ENCODE measurements at places on chromosomes 11 and 22.

GRCh38 chr11:65516135-65516968 lies 8.5 kb upstream of the SCYL1 start:
- DNase-seq: no peak

DNA sequence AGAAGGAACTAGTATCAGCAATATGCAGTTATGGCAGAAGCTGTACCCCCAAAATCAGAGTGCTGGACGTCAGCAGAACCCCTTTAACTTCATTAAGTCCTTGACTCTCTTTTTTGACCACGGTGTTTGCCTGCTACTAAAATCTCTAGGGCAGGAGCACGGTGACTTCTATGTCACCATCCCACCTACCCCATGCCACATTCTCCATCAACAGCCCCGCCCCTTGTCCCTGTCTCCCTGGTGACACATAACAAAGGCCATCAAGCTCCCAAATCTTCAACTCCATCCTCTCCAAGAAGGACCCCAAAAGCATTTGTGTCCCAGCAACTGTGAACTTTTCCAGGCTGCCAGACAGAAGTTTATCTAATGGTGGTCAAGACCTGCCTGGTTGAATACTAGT lies 894 bp downstream of the ADA2 start:
- DNase-seq: no peak

- DNase-seq: no peak
These were observed 6.7 kb downstream of the DDI1 start for GRCh38 chr11:104043142-104043541.

DNA sequence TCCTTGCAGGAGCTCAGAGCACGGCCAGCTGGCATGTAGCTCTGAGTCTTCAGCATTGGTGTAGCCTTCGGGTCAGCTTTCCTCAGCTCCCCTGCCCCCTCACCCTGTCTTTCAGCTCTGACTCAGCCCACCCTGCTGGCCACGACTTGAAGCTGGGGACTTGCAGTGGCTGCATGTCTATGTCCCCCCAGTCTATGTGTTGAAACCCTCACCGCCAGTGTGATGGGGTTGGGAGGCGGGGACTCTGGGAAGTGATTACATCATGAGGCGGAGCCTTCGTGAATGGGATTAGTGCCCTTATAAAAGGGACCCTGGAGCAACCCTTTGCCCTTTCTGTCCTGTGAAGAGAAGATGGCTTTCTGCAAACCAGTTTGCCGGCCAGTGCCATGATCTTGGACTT lies 111.1 kb downstream of the CTTN start:
- DNase-seq: no peak

DNA sequence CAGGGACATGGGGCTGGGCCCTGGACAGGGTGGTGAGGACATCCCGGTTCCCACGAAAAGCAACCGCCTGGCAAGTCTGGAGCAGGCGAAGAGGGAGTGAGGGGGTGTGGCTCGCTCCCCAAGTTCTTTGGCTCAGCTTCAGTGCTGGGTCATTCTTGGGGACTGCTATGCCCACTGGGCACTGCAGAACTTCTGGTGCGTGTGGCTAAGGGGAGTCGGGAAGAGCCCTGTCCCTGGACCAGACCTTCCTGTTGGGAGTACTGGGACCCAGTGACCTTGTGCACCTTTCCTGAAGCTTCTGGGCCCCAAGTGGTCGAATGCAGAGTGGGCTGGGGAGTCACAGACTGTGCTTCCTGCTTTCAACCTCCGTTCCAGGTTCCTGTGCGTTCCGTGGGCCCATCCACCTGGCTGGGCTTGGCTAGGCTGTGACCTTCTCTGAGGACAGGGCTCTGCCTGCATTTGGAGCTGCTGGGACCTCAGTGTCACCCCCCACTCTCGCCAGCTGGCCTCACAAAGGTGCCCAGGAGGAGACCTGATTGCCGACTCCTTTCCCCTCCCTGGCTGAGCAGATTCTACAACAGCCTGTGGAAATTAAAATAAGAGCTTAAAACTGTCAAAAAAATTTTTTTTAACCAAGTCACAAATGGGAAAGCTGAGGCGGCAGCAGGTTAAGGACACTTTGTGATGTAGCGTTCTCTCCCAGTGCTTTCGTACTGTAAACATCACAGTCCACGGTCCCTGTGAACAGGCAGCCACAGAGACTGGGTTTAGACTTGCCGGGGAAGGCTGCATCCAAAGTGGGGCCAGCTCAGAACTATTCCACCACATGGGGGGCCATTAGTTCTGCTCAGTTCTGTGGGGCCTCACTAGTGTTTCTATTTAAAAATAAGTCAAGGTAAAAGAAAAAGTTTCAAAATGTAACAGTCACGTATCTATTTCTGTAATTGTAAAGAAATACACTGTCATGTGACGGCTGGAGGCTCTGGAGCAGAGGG lies 63.8 kb upstream of the WNT7B start:
- DNase-seq: no peak

DNA sequence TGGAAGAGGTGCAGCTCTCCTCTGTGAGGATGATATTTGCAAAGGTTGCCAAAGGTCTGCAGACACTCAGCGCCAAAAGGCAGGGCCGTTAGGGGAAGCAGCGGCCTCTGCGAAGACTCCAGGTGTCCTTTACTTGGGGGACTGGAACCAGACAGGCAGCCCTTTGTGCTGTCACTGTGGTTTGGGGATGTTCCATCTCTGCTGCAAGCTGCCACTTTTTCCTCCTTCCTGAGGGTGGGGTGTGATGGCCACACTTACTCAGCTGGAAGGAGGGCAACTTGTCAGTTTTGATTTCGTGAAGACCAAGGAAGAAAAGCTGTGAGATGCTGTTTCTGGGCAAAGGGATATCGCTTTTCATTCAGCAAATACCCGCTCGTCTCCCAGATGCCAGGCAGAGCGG lies 96.5 kb upstream of the PRR5 start:
- no peak for DNase-seq

DNA sequence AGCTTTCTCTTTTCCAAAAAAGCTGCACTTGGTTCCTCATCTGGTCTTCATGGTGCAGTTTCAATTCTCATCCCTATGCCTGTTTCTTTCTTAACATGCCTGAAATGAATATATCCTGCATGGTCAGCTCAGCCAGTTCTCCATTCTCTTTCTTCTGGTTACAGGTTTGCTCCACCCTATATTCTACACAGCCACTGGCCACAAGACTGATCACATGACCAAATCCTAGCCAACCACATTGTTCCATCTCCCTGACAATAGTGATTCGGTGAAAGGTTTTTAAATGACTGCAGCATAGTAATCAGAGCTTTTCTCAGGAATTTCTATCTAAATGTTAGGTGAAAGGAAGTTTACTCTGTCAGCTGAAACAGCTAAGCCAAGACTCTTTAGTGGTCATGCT lies 891.4 kb downstream of the METTL15 start:
- no peak for DNase-seq

- DNase-seq: no peak
These were observed 14.3 kb upstream of the HPX start for GRCh38 chr11:6455070-6455469.

DNA sequence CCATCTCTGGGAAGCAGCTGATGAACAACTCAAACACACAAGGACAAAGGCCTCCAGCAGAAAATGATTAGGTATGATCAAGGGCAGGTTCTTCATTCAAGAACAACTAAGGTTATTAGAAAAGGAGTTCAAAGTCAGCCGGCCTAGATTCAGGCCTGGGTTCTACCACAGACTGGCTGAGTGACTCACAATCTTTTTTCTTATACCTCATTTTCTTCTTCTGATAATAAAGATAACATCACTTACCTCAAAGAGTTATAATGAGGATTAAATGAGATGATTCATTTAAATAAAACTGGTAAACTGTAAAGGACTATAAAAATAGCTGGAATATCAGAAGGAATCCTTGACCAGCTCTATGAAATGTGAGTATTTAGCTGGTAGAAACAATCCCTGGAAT lies 49.3 kb upstream of the PPP2R1B start:
- DNase-seq: no peak

DNA sequence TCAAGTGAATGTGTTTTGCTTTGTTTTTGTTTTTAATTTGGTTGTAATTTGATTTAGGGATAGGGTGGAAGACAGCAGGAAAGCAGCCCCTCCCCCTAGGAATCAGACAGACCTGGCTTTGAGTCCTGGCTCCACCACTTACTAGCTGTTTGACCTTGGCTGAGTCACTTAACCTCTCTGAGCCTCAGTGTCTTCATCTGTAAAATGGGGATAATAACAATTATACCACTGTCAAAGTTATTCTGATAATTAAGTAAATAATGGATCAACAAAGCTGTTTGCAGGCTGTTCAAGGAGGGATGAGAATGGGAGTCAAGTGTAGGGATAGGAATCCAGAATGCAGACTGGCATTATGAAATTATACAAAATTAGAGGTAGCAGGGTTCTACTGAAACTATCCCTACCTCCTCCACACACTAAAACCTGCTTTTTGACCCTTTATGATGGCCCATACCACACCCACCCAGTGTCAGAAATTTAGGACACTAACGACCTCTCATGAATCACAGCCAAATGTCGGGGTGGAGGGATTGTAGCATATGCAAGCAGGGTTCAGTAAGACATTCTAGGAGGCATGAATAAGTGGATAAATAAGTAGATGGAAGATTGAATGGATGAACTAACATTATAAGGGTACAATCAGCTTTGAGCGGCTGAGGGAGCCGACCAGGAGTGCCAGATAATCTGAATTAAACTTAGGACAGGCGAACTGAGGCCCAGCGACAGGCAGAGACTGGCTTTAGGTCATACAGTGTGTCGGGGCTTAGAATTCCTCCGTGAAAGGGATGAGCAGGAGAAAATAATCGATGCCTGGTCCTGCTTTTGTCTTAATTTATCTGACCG lies 974 bp downstream of the ANAPC15 start:
- no peak for DNase-seq

DNA sequence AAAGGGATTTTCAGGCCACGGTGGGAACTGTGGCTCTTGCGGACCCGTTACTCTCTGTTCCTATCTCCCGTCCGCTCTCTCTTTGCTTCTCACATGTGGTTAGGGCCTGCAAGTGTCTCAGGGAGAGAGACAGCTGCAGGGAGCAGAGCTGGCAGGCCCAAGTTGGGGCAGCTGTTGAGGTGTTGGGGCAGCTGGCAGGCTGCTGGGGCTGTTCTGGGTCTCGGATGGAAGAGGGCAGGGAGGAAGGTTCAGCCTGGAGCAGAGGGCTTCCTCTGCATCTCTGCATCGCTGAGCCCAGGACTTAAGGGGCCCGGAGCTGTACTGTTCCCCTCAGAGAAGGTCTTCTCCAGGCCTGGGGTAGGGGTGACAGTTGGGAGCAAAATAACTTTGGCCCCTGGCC lies 2.6 kb upstream of the CNIH2 start:
- no peak for DNase-seq

GRCh38 chr11:77051511-77051910 lies 15.3 kb upstream of the CAPN5 start:
- DNase-seq: no peak

GRCh38 chr11:20204681-20205080 lies 44.4 kb upstream of the DBX1 start:
- DNase-seq: no peak

DNA sequence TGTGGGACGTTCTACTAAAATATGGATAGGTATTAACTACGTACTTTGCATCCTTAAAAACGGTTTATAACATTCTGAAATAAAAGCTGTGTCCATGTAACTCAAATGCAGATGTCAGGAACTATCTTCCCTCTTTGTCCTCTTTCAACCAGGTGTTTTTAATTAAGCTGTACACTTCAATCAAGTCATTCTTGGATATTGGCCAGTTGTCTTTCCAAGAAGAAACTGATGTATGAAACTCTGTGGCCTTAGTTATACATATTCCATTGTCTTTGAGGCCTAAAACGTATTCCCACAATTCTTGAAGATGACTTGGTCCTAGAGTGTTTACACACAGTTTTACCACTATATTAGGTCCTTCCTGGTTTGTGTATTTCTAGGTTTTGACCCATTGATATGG lies 249.0 kb upstream of the CNTN5 start:
- DNase-seq: no peak

DNA sequence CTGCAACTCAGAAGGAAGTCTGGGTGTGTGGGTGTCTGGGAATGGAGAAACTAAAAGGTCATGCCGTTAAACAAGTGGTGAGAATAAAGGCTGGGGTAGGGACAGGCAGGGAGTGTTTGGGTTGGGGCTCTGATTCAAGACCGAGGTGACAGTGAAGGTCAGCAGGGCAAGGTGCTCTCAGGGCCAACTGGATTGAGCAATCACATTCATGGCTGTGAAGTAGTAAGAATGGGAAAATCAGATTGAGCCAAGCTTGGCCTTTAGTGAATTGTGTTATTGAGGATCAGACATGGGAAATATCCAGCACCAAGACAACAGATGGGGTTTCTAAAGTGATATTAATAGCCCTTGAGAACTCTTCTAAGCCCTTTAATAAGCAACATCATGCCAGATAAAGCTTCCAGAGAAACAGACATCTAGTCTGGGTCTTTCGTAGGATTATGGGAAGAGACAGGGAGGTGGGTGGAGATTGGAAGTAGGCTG lies 24.3 kb downstream of the SCN3B start:
- DNase-seq: no peak

DNA sequence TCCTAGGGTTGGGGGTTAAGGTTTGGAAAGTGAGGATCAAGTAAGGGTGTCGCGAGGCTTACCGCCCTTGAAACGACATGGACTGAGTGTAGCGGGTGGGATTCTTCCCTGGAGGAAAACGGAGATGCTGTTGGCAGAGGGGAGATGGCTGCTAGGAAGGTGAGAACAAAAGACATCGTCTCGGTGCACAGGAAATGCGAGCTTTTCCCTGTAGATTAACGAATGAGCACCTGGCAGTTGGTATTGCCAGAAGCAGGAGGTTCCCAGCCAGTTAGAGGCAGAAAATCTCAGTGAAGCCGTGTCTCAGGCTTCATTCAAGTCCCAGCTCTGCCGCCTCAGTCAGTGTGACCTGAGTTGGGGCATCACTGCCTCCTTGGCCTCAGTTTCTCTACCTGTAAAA lies 1.4 kb upstream of the LHFPL7 start:
- no peak for DNase-seq

DNA sequence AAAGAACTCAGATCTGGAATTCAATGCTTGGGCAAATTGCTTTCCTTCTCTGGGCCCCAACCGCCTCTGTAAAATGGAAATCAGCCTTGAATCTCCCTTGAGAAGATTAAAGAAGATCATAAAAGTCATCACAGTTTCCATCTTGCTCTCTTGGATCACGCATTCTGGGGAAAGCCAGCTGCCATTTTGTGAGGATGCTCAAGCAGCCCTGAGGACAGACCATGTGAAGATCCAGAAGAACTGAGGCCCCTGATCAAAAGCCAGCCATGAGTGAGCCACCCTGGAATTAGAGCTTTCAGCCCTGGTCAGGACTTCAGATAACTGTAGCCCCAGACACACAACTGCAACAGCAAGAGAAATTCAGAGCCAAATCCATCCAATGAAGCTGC lies 229.3 kb downstream of the MN1 start:
- DNase-seq: no peak

Measured in central memory CD8-positive, alpha-beta T cell (primary cell).